ENCODE measurements at places on chromosomes 12 and 14.

DNA sequence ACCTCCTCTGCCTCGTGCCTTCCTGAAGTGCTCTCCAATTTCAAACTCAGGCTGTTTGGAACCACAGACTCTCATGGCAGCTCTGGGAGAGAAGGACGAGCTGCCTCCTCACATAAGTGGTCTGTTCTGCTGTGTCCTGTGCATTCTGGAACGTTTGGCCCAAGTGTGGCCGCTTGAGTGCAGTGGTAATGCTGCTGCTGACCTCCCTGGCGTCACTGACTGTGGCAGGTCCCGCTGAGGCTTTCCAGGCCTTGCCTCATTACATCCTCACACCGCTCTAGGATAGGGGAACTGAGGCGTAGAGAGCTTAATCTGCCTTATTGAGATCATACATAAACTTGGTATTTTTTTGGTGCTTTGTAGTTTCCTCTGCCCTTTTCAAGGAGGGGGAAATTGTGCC, 14.2 kb downstream of the CCDC92 start:
- no peak for DNase-seq

DNA sequence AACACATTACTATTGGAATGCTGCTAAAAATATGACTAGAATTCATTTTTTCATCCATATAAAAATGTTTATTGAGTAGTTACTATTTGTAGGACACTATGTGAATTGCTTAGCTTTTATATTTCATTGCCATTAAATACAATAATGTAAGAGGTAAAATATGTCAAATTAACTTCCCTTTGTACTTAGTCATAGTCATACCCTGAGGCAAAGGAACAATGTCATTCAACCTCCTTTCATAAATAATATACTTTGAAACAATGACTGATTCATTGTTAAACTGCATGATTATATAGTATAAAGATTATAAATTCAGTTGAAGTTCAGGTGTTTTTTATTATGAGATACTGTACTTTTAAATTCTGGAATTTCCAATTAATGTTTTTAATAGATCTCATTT, 105.2 kb downstream of the GARIN6 start:
- DNase-seq: no peak

- DNase-seq: no peak
Observed at GRCh38 chr14:59213368-59214315, 25.2 kb downstream of the DAAM1 start.

- no peak for DNase-seq
Observed at GRCh38 chr14:101878822-101879528, 85.4 kb upstream of the DYNC1H1 start.
